ENCODE measurements at places on chromosomes 11 and 22.
A peak's percentile ranks its signal among the peaks of the same experiment; 100 is the strongest.

DNA sequence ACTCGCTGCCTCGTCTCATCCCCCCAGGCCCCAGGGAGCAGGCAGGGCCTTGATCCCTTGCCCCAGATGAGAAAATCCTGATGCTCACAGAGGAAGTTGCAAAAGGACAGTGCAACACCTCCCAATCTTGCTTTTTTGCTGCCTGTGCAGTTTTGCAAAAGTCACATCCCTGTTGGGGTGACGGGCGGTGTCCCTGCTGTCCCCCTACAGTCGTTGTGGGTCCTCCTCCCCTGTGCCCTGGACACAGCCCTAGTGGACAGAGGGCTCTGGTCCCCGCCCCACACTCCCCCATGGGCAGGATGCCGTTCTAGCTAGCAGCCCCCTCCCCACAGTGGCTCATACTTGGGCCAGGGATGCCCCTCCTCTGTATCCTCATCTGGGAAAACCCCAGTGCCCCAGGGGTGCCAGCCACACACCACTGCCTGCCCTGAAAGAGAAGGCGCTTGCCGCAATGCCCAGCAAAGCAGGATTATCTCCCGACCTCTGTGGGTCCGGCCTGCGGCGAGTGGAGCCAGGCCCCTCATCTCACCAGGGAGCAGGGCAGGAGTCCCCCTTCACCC is 18.4 kb upstream of the CTSD start:
- DNase-seq = no peak

DNA sequence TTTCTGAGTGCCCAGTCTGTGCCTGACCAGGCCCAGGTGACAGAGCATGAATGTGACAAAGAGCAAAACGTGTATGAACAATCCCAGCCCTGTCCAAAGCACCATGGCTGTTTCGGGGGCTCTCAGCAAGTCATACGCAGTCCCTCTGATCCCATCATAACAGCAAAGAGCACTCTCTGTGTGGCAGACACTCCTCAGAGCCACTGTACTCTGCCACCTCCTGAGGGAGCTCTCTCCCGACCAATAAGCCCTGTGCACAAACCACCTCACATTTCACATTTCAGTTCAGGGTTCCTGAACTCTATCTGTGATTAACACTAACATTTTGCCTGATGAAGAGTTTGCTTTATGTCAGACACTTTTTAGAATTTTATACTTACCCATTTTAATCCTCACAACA is 6.6 kb downstream of the DGCR2 start:
- no peak for DNase-seq

- DNase-seq = no peak
These were observed 26.3 kb upstream of the MN1 start for GRCh38 chr22:27827604-27828587.

DNA sequence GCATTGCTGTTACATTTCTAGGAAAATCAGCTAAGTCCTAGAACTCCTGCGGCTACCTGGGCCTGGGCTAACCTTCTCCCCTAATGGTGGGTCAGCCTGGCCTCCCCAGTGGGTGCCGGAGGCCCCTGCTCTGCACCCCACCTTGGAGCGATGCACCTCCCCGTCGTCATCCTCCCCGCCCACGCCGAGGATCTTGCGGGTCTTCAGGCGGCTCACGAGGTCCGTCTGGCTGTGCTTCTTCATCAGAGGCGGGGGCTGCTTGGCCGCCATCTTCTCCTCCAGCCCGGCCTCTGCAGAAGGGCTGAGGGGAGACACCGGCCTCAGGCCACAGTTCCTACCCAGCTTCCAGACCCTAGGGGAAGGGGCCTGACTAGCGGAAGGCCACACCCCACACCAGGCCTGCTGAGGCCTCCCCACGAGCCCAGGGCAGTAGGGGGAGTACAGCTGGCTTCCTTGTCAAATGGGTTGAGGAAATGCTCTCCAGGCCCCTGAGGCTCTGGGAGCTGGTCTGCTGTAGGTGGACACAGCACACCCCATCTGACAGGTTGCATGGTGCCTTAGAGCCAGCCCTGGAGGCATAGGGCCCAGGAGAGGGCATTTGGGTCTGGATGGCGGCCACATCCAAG is 12.5 kb downstream of the TP53I11 start:
- DNase-seq = no peak

DNA sequence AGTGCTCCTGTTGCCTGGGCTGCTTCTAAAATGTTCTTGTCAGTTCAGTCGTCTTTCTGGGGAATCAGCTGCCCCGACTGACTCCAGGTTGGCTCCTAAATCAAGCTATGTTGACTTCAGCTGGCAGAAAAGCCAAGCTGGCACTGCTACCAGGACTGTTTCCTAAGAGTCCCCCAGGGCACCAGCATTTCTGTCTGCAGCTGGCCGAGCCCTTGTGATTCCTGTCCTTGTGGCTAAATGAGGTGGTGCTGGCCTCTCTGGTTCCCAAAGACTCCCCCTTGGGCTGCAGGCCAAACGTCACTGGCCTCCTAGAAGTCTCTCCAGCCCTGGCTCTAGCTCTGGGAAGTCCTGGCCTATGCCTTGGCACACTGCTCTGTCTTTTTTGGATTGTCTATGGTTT is 31.1 kb downstream of the GRAMD1B start:
- DNase-seq = no peak

GRCh38 chr11:120576606-120577005 is 65.1 kb downstream of the GRIK4 start:
- no peak for DNase-seq

DNA sequence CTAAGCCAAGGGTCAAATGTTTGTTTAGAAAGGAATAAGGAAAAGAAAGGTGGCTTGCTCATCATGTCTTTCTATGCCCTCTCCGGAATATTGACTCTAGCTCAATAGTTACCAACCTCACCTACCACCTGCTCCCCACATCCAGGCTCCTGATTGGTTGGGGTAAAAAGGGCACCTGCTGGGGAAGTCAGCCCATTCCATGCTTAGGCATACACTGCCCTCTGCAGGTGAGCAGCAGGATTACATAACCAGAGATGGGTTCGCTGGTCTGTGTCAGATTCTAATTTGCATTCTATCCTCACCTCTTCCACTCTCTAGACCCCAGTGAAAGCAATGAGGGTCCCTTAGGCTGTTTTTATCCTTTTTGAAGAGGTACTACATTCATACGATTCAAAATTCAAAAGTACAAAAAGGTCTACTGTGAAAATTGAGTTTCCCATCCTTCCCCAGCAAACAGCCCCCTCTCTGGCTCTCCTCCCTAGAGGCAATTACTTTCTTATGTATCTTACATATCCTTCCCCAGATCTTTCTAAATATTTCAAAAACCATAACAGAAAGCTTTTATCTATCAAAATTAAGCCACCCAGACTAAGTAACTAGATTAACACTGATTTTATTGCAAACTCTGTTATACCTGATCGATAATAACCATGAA is 98.0 kb upstream of the ASPHD2 start:
- peak; percentile 77 for DNase-seq

DNA sequence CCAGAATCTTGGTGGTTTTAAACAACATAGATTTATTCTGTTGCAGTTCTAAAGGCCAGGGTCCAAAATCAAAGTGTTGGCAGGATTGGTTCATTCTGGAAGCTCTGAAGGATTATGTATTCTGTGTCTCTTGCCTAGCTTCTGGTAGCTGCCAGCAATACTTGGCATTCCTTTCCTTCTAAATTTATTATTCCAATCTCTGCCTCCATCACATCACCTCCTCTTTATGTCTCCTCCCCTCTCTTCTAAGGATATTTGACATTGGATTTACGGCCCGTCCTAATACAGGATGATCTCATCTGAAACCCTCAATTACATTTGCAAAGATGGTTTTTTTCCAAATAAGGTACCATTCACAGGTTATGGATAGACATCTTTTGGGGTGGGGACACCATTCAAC is 186.5 kb downstream of the SBF2 start:
- DNase-seq = no peak

DNA sequence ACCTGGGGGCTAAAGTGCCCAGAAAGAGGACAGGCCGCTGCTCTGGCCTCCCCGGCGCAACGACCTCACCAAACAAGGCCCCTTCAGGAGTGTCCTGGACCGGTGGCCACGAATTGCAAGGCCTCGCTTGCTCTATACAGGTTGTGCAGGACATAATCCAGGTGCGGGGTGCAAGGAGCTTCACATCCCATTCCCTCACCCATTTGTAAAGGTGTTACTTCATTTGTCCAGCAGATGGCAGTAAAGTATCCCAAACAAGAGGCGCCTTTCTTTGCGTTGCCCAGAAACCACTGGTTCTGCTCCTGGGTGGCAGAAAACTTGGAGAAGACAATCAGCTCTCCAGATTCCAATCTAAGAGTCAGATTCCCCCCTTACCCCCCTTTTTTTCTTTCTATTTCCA is 35.9 kb upstream of the PRDM11 start:
- no peak for DNase-seq

DNA sequence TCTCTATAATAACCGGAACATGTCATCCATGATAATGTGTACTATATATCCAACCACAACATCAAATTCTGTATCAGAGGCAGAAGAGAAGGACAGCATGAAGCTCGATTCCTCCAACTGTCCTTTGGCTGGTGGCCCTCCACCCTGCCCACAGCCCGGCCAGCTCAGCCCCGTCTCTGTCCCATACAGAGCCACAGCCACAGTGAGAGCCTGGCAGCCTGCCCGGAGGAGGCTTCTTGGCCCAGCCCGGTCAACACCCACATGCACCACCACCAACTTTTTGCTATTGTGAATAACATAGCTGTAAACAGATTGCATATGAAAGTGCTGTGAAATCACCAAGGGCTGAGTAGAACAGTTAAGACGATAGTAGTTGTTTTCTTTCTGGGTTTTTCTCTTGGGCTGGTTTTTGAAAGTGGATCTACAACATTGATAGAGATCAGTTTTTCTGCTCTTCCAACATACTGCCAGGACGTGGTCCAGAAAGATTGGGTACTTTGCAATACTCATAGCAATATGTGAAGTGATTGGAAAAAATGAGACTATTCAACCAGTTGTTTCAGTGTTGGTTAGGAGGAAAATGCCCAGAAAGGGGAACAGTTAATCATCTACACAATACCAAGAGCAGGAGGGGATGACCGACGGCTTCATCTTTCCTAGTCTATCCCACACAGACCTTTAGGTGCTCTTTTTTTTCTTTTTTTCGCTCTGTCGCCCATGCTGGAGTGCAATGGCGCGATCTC is 6.9 kb upstream of the TUBA8 start:
- peak; percentile 50 for DNase-seq

GRCh38 chr11:10990637-10991193 is 132.9 kb upstream of the ZBED5 start:
- no peak for DNase-seq

- no peak for DNase-seq
These were observed 5.4 kb upstream of the GAS2L1 start for GRCh38 chr22:29300807-29301601.

DNA sequence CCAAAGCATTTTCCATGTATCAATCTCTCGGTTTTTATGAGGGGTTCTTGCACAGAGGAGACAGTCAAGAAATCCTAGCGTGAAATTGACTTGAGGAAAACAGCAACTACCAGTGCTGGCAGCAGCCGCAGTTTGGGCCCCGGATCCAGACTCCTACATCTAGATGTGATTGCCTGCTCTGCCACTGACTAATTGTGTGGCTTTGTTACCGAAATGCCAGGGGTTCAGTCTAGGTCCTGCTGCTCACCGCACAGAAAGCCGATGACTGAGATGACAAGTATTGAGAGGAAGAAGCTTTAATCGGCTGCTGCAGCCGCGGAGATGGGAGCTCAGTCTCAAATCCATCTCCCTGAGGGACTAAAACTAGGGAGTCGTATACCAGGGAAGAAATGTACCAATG is 8.2 kb upstream of the GLB1L3 start:
- DNase-seq = no peak

- no peak for DNase-seq
These were observed 8.6 kb upstream of the RBM4B start for GRCh38 chr11:66686100-66686785.

DNA sequence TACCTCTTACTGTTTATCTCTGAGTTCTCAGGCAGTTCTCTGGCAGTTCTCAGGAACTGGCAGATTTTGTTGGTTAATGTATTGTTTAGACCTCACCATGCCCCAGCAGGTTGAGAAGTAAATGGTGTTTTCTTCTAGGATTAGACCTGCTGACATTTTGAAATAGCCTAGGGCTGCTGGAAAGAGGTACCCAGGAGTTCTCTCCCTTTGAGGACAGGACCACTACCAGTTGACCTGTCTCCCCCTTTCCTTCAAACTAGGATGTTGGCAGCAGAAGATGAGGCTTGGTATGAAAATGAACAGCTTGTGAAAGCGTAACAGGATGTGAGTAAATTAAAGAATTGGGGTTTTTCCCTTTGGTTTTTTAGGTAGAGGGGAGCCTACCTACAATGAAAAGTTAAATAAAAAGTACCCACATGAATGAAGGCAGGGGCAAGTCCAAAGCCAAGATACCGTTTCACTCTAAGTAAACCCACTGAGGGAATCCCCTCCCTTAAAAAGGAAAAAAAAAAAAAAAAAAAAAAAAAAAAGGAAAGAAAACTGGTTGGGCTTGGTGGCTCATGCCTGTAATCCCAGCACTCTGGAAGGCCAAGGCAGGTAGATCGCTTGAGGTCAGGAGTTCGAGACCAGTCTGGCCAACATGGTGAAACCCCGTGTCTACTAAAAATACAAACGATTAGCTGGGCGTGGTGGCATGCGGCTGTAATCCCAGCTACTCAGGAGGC is 96.2 kb downstream of the PDHX start:
- peak; percentile 50 for DNase-seq

DNA sequence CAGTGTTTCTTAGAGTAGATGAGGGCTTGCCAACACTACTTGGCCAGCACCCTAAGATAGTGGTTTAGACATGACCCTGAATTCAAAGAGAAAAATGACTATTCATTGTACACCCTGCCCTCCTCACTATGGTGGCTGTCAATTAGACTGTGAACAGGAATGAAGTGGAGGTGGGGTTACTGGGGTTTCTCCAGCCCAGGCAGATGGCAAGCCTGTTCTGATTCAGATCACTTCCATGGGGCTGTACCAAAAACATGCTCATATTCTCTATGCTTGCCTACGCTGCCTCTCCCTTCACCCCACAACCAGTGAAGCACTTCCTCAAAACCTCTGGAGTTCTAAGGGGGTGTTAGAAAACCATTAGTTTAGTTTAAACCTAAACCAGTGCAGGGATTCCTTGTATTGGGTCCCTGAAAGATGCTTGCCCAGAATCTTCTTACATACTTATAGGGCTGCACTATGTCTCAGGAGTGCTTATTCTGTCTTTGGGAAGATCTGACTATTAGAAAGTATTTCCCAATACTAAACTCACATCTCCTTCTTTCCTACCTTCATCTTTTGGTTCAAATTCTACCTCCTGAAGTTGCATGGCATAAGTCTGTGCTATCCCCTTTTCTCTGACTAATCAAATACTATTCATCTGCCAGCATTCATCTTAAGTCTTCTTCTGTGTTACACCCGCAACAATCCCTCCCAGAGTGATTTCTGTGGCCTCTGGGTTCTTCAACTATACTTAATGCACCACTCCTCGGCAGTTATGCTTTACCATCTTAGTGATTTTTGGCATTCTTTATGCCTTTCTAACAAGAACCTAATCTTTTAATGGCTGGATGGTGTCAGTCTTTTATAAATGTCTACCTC is 71.8 kb downstream of the ATG16L2 start:
- DNase-seq = no peak

GRCh38 chr11:47593934-47594855 is at the start of gene C1QTNF4:
Gene C1QTNF4, minus strand, starts transcription at chr11:47594411. Its CDS starts 3,601 bp downstream, at chr11:47590810.
- no peak for DNase-seq

Data from stimulated activated CD8-positive, alpha-beta memory T cell treated with anti-CD3 and anti-CD28 coated beads, Interleukin-4, amount 100 ng/mL, for 48 hours (primary cell).